ENCODE measurements at places on chromosomes 2 and 18.

DNA sequence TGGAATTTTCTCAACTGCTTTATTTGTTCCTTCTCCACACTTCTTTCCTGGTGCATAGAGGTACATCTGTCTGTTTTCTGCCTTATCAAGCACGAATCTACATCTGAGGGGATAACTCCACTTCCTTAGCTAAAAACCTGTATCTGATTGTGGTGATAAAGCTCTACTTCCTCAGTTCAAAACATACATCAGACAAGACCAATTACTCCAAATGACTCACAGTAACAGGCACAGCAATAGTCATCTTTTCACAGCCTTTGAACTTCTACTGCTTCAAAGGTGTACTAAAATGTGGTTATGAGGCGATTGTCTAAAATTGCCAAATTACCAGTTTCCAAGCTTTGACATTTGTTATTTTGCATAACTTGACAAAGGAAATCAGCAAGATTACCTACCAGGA lies 803.6 kb upstream of the ZEB2 start:
- no peak for DNase-seq

GRCh38 chr2:226855787-226856186 lies 19.9 kb downstream of the RHBDD1 start:
- no peak for DNase-seq

DNA sequence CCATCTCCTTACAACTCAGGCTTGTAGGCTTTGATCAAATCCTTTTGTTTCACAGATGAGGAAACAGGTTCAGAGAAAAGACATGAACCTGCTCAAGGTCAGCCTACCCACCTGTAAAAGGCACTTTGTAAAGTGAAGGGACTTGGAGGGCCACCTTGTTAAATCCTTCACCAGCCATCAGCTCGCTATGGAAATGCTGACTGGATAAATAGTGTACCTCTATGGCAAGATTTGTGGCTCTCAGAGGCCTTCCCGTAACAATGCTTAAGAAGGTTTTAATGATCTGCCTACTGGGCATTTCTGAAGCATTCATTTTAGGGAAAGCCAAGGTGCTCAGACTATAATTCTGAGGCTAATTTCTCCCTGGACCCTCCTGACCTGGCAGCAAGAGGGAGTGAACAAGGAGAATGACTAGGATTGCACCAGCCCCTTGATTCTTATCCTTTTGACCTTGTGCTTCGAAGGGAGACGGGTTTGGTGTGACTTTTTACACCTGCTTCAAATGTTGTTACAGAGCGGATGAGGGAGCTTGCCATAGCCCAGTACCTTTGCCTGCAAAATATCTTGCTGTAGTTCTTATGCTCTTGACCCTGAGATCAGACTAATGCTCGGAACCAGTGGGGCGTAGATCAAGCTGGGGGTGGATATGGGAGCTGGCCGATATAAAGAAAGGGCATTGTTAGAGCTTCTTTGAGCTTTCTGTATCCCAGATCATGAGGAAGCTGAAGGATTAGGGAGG lies 90.9 kb upstream of the CXCR4 start:
- no peak for DNase-seq

GRCh38 chr2:17373741-17374140 lies 144.5 kb downstream of the RAD51AP2 start:
- DNase-seq = no peak

DNA sequence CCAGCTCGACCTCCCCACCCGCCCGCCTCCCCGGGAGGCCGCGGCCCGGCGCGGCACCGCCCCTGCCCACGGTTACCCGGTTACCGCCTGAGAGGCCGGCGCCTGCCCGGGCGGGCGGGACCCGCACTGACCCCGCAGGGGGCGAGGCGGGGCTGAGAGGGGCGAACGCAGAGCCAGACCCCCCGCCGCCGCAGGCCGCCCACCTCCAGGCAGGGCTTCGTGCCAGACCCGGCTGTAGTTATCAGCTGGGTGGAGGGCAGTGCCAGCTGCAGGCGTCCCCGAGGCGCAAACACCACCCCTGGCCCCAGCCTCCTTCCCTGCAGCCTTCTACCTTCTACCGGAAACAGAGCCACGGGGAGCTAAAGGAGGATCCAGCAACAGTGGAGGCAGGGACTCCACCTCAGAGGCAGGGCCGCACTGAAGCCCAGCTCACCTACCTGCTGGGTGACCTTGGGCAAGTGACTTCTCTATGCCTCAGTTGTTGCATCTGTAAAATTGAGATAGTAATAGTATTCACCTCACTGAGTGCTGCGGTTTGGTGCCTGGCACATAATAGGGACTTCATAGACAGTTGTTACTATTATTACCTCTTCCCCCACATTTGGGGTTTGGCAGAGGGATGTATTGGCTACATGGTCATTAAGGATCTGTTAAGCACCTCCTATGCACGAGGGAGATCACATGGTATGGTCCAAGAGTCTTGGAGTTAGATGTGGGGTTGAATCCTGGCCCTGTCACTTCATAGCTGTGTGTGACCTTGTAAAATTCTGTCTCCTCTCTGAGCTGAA lies 231.6 kb upstream of the SMAD2 start:
- no peak for DNase-seq

DNA sequence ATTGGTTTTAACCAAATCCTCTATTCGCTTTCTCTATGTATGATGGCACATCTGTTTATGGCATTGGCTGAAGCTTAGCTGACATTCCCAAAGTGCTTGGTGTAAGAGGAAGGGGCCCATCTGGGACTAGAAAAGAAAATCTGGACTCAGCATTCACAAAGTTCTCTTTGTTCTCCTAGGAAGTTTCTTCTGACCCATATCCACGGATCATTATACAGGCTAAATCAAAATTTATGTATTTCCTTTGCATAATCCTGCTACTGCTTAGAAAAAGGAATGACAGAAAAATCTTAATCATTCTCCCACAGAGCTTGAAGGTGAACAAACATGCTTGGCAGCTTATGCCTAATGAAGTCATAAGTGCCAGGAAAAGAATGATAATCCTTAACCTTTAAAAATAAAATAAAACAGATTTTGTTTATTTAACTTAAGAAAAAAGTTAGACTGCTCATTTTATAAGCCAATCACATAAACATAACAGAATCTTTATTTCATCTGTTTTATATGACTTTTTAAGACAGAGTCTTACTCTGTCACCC lies 88.4 kb downstream of the NYAP2 start:
- DNase-seq = no peak

DNA sequence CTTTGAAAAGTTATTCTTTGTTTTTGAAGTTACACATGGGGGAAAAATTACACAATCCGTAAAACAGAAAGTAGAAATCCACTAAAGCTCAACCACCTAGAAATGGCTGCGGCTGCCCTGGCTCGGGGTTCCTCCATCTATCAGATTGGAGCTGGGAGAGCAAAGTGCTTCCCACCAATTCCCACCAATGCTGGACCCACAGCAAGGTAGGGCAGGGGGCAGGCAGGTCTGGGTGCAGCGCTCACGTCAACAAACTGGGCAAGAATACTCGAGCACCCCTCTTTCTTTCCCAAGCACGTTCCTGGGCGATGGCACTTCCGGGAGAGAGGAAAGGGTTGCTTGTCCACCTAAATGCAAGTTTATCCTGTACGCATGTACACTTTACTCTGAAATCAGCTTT lies 217.6 kb downstream of the NDUFA10 start:
- DNase-seq = no peak

- no peak for DNase-seq
These were observed 8.6 kb upstream of the PCARE start for GRCh38 chr2:29082804-29083495.

DNA sequence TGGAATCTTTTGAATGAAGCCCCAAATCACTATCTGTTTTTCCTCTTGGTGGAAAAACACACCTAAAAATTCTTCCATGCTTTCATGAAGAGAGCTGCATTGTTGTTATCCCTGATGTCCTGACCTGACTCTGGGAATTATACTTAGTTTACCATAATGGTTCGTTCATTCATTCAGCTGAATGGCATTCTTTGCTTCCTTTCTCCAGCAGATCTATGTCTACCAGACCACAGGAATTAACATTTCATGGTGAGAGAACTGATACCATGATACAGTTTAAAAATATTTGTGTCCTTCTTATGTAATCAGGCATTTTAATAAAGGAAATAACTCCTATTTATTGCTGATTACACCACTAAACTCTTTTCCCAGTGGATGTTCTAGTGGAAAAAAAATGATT lies 11.1 kb upstream of the SLC4A10 start:
- DNase-seq = no peak

- DNase-seq = no peak
These were observed 54.4 kb downstream of the FAM178B start for GRCh38 chr2:96931966-96932365.

GRCh38 chr2:154603682-154604081 lies 94.8 kb upstream of the KCNJ3 start:
- no peak for DNase-seq

DNA sequence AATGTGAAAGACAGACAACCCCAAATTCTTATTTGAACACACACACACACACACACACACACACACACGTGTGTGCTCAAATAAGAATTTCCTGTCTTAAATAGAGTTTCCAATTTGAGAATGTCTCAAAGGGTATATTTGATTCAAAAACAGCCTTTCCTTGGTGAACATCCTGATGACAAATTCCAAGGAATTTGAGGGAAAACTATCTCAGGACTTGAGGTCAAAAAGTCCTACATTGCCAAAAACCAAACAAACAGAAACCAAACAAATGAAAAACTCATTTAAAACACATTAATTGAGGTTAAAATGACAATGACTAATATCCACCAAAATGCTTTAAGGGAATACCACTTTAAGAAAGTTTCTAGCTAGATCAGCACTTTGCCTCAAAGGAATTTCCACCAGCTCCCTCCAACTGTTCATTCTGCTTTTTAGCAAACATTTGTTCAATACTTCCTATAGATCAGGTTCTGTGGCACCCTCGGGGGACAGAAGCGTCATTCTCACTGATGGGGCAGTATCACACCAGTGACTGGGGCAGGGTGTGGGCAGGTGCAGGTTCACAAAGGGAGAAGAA lies 232.1 kb upstream of the TRIB2 start:
- no peak for DNase-seq

GRCh38 chr2:100833331-100833730 lies 13.4 kb downstream of the NPAS2 start:
- DNase-seq = no peak

GRCh38 chr2:237268004-237268708 lies 145.8 kb downstream of the COL6A3 start:
- DNase-seq = no peak

DNA sequence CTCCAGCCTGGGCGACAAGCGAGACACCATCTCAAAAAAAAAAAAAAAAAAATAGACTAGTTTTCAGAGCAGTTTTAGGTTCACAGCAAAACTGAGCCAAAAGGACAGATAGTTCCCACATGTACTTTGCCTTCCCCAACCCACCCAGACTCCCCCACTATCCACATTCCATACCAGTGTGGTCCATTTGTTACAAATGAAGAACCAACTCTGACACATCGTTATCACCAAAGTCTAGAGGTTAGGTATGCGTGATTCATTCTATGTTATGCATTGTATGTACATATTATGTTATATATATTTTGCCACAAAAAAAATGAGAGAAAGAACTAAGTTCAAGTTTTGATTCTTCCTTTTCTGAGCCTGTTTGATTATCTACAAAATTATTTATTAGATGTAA lies 3.5 kb downstream of the DUSP11 start:
- no peak for DNase-seq

GRCh38 chr2:64982311-64982857 lies 6.8 kb upstream of the SLC1A4 start:
- DNase-seq = no peak

DNA sequence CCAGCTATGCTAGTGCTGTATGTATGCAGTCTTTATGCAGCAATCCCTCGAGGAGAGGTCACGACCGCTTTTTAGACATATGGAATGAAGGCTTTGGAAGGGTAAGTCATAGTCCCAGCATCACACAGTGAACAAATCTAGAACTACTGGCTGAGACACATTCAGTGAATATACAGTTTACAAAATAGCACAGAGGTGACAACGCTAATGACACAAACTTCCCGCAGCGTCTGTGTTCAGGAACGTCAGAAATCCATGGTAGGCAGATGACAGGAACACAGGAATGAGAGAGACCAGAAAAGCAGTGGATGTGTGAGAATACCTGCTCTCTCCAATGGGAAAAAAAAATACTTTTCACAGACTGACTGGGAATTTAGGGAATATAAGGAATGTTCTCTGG lies 29.6 kb downstream of the CABYR start:
- no peak for DNase-seq

DNA sequence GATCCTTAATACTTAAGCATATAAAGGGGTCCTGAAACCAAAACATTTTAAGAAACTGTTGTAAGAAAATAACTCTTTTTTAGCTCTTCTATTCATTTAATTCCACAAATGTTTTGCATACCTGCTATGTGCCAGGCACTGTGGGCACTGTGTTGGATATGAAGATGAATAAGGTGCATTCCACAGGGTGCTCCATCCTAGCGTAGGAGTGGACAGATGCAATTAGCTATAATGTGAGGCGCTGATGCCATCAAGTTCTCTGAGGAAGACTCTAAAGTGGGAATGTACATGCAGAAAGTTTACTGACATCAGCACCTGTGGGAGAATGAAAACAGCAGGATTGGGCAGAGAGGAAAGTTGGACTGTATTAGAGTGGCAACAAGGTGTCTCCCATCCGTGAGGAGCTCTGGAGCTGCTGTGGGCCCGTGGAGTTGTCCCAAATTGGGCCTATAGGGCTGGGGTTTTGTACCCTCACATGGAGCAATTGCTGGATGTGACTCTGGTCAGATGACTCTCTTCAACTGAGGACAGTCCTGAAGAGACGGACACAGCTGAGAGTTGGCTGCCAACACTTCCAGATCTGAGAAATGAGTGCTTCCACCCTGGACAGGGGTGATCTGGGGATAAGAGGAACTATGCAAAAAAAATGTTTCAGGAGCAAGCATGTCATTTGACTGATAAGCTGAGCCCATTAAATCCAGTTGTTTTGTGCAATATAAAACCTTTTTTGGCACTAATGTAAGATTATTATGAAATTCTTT lies 22.3 kb downstream of the CD8A start:
- DNase-seq = no peak

- no peak for DNase-seq
These were observed 245.2 kb downstream of the CYRIA start for GRCh38 chr2:16420421-16420820.

DNA sequence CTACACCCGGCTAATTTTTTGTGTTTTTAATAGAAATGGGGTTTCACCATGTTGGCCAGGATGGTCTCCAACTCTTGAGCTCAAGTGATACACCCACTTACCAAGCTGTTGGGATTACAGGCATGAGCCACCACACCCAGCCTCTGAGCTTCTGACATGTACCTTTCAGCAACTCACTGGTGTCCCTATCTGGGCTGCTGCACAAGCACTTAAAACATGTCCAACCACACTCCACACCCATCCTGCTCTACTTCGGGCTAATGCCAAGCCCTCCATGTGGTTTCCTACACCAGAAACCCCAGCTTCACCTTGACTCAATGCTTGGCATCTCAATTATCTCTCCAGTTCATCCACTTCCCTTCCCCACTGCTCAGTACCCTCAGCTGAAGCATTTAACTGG lies 22.4 kb upstream of the ARMC9 start:
- DNase-seq = no peak
